Endodermal cell (in vitro differentiated cells): ENCODE measurements at places on chromosomes 16 and 17.

DNA sequence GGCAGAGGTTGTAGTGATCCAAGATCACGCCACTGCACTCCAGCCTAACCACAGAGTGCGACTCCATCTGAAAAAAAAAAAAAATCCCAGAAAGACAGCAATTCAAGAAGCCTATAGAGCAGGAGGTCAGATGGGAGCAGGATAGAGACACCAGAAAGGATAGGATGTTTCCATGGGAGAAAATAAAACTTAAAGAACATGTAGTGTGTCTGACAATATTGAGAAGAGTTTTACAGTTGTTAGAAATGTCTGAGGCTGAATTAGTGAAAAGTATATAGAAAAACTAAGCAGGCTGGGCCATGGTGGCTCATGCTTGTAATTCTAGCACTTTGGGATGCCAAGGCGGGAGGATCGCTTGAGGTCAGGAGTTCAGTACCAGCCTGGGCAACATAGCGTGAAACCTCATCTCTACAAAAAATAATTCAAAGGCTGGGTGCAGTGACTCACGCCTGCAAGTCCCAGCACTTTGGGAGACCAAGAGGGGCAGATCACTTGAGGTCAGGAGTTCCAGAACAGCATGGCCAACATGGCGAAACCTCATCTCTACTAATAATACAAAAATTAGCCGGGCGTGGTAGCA, 15.3 kb upstream of the TRIM37 start:
- no peak for DNase-seq

DNA sequence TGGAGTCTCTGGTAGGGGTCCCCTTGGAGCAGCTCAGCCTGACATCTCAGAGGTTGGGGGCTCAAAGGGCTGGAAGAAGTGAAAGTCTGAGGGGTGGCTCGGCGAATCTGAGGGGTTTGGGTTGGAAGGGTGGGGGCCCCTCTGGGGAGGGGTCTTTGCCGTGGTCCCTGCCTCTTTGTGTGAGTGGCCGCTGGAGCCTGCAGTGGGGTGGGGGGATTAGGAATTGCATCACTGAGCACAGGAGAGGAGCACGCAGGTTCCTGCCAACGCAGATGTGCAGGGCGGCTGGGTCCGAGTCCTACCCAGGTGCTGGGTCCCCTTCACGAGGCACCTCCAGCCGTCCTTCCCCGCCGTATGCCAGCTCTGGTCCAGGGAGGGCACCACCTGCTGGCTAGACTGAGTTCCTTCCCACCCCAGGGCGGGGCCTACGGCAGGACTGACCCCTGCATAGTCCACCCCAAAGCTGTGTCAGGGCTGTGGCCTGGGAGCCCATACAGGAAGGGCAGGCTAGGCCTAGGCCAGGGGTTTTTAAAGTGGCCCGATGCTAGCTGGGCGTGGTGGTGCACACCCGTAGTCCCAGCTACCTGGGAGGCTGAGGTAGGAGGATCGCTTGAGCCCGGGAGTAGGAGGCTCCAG, 9.9 kb downstream of the FMNL1 start:
- peak; percentile 89 for DNase-seq

- peak; percentile 88 for DNase-seq
Observed at GRCh38 chr17:50865060-50865867, 890 bp downstream of the TOB1 start.

- DNase-seq = peak; percentile 33
Observed at GRCh38 chr17:47897561-47897960, 1.5 kb downstream of the SP2 start.

GRCh38 chr16:58272855-58273254, 22.0 kb downstream of the PRSS54 start:
- DNase-seq = no peak

DNA sequence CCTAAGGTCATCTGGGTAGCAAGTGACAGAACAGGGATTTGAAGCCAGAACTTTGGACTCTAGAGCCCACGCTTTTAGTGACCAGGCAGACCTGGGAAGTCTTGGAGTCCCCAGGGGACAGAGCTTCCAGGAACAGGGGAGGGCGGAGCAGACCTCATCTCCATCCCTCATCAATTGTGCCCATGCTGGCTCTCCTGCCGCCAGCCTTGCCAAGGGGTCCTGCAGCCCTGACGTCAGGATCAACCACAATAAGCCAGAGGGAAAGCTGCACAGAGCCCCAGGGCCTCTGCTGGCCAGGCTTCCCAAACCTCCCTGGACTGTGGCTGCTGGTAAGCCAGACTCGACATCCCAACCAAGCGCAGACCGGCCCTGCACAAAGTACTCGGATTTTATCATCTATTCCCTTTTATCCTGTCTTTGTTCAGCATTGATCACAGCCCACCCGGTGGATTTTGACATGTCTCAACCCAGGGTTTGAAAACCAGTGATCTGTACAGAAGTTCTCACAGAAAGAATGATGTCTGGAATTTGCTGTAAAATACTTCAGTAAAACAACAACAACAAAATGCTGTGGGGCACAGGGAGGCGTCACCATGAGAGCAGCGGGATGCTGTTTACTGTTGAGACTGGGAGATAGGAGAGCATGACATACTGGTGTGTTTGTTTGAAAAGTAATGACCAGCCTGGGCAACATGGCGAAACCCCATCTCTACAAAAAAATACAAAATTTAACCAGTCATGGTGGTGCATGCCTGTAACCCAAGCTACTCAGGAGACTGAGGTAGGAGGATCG, 11.8 kb downstream of the C16orf74 start:
- DNase-seq = no peak

- peak; percentile 70 for DNase-seq
Observed at GRCh38 chr16:73268366-73268993, 220.6 kb upstream of the ZFHX3 start.

- no peak for DNase-seq
Observed at GRCh38 chr17:40541060-40541872, 24.0 kb downstream of the CCR7 start.

- DNase-seq = no peak
Observed at GRCh38 chr17:42908872-42909700, 8.5 kb downstream of the G6PC1 start.

DNA sequence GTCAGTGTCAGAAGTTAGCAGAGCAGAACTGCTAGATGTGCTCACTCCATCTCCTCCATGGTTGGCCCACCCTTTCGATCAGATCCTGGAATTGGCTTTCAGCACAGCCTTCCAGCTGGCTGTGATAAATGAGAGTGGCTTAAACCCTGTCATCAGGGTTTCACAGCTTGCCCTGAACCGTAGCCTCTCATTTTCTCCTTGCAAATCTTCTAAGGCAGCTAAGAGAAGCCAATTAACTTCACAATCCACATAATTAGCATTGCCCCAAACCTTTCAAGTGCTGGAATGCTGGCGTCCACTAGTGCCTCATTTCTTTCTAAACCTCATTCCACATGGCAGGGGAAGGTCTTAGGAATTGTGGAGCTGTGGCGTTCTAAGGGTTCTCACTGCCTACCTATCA, 21.7 kb downstream of the MILR1 start:
- peak; percentile 75 for DNase-seq

DNA sequence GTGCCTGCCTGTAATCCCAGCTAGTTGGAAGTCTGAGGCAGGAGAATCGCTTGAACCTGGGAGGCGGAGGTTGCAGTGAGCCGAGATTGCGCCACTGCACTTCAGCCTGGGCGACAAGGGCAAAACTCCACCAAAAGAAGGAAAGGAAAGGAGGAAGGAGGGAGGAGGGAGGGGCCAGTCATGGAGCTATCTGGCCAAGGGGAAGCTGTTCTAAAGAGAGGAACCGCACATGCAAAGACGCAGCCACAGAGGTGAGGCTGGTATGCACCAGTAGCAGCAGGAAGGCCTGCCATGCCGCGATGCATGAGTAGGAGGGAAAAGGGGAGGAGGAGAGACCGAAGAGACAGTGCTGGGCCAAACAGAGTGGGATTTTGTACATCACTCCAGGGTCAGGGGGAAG, 35.9 kb downstream of the HSBP1 start:
- DNase-seq = peak; percentile 69

GRCh38 chr16:73482310-73482709, 434.4 kb upstream of the ZFHX3 start:
- DNase-seq = no peak

GRCh38 chr17:75087558-75088453, at the start of gene SLC16A5:
TSS of gene SLC16A5 (plus strand) at chr17:75087954. CDS start at chr17:75093637, 5,683 bp downstream.
- DNase-seq = peak; percentile 100

- DNase-seq = no peak
Observed at GRCh38 chr16:60811051-60811608, 1225.1 kb downstream of the CDH8 start.

GRCh38 chr17:21573961-21574610, 118.2 kb upstream of the KCNJ18 start:
- no peak for DNase-seq

DNA sequence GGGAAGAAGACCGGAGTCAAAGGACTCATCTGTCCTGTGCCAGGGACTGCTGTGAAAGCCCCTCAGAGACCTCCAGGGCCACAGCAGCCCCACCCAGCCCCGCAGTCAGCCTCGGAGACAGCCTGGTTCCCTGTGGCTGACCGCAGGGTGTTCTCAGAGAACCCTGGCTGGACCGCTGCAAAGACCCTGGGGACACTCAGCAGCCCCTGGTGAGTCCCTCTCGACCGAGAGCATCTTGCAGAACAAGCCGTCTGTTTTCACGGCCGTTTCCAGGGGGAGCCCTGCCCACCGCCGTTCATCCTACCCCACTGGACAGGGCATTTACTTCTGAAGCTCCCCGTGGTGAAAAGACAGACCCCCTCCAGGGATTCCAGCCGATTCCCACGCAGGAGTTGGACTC, 10.3 kb downstream of the UBALD1 start:
- peak; percentile 53 for DNase-seq

- no peak for DNase-seq
Observed at GRCh38 chr17:29802246-29802645, 127.8 kb downstream of the SSH2 start.

DNA sequence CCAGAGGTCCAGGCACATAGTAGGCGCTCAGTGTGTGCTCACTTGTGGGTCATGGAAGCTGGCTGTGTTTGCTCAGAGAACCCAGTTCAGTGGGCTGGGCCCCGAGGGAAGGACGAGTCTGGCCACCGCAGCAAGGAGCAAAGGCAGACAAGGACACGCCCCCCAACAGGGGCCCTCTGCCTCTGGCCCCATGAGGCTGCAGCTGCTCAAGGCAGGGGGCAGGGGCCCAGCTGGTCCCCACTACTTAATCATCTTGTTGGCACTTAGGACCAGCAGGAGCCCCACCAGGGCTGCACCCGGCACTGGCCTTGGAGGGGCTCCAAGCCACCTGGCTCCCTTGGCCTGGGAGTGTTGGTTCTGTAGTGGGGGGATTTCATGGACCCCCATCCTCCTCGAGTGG, 16.1 kb downstream of the KCNJ12 start:
- no peak for DNase-seq

DNA sequence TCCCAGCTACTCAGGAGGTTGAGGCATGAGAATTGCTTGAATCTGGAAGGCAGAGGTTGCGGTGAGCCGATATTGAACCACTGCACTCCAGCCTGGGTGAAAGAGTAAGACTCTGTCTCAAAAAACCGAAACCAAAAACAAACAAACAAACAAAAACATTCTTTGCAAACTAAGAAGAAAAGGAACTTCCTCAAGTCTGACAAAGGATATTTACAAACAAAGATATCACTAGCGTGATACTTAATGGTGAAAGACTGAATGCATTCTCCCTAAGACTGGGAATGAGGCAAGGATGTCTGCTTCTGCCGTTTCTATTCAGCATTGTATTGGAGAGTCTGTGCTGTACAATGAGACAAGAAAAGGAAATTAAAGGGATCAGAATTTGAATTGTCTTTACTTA, 10.5 kb upstream of the MPO start:
- peak; percentile 24 for DNase-seq

DNA sequence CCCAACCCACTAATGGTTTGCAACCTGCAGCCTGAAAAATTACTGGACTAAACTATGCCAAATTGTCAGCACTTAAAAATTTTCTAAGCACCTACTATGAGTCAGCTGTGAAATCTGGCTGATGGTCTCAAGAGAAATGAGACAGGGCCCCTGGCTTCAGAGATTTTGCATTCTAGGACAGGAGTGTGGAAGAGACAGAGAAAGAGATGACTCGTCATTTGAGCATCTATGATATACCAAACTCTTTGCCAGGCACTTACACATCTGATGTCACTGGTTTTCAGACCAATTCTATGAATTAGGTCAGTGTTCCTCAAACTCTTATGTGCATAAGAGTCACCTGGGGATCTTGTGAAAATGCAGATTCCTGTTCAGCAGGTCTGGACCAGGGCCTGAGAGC, 44.4 kb downstream of the CLEC19A start:
- DNase-seq = no peak
